ENCODE measurements at places on chromosomes 13 and 19.

DNA sequence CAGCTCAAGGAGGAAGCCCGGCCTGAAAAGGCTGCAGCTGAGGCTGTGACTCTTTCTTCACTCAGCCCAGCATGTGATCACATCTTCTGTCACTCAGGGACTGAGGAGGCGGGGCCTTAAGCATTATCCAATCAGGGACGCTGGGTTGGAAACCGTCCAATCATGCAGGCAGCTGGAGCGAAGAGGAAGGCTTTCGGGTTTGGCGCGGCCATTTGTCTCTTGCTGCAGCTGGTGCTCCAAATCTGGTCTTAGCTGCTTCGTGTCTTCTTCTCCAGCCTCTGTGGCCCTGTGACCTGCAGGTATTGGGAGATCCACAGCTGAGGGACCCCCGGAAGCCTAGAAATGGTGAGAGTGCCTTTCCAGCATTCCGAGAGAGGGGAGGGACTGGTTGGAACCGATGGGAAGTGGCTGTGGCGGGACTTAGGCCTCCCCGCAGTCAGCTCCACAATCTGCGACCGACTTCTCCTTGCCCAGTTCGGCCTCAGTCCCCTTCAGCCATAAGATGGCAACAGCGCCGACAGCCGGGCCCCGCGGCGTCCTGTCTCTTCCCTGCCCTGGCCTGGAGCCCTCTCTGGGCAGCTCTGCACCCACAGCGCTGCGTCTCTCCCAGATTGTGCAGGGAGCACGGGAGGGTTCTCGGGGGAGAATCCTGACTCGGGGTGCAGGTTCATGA, at the start of gene ZNF90:
Gene ZNF90 (plus strand): TSS at position 210 of the 673 bp plus-strand sequence. CDS start 133 bp downstream, at position 343.
- peak; percentile 17 for DNase-seq

- DNase-seq, result no peak
Measured at GRCh38 chr19:47381121-47381520, 32.0 kb downstream of the DHX34 start.

DNA sequence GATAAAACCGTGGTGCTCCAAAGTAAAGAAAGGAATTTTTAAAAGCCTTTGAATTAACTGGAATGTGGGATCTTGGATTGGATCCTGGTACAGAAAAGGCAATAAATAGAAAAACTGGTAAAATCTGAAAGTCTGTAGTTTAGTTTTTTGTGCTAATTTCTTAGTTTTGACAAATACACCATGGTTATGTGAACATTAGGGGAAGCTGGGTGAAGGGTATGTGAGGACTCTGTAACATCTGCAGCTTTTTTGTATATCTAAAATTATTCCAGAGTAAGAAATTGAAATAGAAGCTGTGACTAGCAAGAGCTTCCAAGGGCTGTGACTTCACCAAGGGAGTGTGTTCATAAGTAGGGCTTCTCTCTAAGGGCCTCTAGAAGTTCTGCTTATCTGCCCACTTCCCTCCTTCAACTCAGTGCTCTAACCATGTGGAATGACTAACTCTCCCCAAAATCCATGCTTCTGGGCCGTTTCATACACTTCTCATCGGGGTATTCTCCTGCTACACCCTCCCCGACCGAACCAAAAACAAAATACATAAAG, 26.5 kb downstream of the ARHGAP35 start:
- no peak for DNase-seq

DNA sequence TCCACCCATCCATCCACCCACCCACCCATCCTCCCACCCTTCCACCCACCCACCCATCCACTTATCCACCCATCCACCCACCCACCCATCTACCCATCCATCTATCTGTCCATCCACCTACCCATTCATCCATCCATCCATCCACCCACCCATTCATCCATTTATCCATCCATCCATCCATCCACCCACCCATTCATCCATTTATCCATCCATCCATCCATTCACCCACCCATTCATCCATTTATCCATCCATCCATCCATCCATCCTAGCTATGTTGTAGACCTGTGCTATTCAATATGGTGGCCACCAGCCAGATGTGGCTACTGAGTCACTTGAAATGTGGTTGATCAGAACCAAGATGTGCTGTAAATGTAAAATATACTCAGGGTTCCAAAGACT, 5.1 kb downstream of the CAMSAP3 start:
- no peak for DNase-seq

DNA sequence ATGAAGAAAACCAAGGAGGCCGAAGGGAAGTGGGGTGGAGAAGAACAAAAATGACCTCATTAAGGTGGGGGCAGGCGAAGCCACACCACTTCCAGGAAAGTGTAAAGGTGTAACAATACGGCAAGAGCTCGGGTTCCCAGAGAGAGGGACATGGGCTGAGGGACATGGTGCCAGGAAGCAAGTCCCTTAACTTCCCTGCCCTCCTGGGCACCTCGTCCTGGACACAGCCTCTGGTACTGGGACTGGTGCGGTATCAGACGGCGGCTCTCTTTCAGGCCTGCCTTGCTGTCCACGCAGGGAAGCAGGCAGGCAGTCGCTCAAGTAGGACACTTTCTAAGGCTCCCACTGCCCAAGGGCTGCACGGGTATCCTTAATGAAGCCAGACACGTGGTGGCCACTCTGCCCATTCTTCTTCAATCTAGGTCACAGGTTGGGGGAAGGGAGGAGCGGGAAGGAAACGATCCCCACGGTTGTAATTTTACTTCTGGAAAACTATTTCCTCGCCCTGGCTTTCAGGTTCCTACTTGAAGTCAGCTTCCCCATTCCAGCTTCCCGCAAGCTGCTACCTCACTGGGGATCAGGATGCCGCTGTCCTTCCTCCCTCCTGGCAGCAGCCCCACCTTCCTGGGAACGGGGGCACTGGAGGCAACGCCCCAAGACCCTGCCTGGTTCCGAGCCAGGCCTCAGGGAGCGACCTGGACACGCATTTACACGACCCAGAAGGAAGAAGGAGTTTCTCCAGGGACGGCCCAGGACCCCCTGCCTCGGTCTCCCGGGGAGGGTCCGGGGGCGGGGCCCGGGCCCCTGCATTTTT, 1.2 kb downstream of the AP3D1 start:
- DNase-seq, result no peak

GRCh38 chr19:30388819-30389218, 16.6 kb downstream of the ZNF536 start:
- DNase-seq, result no peak

DNA sequence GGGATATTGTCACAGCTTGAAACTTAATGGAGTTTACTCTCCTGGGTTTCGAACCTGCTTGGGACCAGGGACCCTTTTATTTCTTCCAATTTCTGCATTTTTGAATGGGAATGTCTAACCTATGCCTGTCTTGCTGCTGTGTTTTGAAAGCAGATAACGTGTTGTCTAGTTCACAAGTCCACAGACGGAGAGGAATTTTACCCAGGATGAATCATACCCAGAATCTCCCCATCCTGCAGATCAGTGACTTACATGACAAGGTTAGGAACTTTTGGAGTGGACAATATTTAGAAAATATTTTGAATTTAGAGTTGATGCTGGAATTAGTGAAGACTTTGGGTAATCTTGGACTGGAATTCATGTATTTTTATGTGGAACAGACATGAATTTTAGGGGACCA, 68.6 kb upstream of the RFXAP start:
- no peak for DNase-seq

- no peak for DNase-seq
Measured at GRCh38 chr19:6260376-6260775, 19.4 kb downstream of the MLLT1 start.

GRCh38 chr13:31731921-31732320, 7.4 kb upstream of the RXFP2 start:
- DNase-seq, result no peak

GRCh38 chr19:3535981-3536380, 3.0 kb upstream of the TEKTIP1 start:
- DNase-seq, result no peak

GRCh38 chr13:28865149-28865744, 45.1 kb downstream of the MTUS2 start:
- no peak for DNase-seq

DNA sequence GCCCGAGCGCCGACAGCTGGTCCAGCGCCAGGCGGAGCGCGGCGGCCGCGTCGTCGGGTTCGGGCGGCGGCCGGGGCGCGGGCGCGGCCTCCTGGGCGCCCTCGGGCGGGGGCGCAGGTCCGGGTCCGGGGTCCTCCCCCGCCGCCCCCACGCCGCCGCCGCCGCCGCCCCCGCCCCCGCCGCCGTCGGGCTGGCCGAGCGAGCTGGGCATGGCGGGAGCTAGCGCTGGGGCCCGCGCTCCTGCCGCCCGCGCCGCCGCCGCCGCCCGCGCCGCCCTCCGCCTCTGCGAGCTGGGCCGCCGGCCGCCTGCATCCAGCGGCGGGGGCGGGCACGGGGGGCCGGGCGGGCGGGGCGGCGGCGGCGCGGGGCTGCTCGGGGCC, 287 bp downstream of the MEX3D start:
- DNase-seq, result no peak

DNA sequence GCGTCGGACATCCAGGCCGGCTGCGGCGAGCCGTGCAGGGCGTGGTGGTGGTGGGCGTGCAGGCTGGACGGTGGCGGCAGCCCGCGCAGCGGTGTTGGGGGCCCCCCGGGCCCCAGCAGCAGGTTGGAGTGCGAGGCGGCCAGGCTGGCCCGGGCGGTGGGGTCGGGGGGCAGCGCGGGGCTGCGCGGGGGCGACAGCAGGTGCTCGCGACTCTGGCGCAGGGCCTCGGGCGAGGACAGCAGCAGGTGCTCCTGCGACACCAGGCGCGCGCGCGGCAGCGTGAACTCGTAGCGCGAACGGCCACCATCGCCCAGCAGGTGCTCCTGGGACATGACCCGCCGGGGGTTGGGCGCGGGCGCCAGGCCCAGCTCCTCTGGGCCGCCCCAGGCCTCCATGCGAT, 9.8 kb downstream of the SHISA7 start:
- DNase-seq, result no peak

- no peak for DNase-seq
Measured at GRCh38 chr13:25281193-25281934, 5.9 kb downstream of the MTMR6 start.

GRCh38 chr13:75558145-75558840, 8.7 kb downstream of the UCHL3 start:
- DNase-seq, result no peak

DNA sequence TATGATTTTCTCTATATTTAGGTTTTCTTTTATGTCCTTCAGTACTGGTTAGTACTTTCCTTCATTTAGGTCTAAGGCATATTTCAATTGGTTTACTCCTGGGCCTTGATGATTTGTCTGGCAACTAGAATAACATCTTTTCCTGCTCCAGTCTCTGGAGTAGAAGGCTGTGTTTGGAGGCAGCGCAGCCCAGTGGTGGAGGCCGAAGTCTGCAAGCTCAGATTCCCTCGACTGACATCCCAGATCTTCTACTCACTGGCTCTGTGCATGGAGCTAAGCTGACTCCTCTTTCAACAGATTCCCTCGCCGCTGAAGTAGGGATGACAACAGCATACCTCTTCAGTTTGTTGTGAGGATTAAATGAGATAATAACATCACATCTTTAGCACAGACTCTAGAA, 141.0 kb downstream of the RAP2A start:
- DNase-seq, result no peak

- no peak for DNase-seq
Measured at GRCh38 chr13:87827479-87827878, 156.3 kb downstream of the SLITRK5 start.

GRCh38 chr13:43383498-43384165, 360.2 kb downstream of the DNAJC15 start:
- DNase-seq, result no peak

All from HS-27A (cell line).